Endothelial cell (in vitro differentiated cells): ENCODE measurements at places on chromosomes 5 and 9.
A peak's percentile ranks its signal among the peaks of the same experiment; 100 is the strongest.

GRCh38 chr5:1119312-1119831, 7.5 kb upstream of the SLC12A7 start:
- DNase-seq: no peak

- no peak for DNase-seq
These were observed 145.9 kb downstream of the GABRB2 start for GRCh38 chr5:161400583-161400982.

DNA sequence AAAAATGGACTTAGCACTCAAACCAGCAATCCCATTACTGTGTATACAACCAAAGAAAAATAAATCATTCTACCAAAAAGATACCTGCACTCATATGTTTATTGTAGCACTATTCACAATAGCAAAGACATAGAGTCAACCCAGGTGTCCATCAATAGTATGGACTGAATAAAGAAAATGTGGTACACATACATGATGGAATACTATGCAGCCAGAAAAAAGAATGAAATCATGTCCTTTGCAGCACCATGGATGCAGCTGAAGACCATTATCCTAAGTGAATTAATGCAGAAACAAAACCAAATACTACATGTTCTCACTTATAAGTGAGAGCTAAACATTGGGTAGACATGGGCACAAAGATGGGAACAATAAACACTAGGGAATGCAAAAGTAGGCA, 236.8 kb upstream of the POU5F2 start:
- no peak for DNase-seq

DNA sequence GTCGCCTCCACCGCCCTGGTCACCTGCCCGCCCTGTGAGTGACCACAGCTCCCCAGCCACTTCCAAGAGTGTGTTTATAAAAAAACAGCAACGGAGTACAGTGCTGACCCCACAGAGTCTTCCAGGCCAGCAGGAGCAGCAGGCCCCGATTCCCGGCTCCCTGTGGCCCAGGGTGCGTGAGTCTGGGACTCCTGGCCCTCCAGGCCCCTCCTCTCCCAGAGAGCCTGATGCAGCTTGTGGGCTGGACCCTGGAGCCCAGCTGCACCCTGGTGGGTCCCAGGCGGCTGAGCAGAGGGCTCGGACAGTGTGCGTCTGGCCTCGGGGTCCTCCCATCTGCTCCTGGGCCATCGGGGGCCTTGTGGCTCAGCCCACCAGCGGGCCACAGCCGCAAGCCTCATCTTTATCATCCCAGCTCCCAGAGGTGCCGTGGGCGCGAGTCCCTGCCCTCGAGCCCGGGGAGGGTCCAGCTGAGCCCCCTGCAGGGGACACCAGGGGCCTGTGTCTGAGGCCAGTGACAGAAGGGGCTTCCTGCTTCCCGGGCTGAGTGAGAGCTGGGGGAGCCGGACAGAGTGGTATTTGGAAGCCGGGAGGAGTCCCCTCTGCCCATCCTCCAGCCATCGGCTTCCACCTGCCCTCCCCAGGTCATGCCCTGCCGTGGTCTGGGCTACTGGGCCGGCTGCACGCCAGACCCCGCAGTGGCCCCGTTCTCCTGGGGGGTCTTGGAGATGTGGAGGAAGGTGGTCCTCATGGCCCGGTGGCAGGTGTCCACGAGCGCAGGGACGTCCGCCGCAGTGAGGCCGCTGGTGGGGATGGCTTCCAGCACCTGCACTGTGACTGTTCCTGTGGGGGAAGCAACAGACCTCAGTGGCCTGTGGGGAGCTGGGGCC, 10.6 kb downstream of the EGFL7 start:
- DNase-seq: peak; percentile 59

DNA sequence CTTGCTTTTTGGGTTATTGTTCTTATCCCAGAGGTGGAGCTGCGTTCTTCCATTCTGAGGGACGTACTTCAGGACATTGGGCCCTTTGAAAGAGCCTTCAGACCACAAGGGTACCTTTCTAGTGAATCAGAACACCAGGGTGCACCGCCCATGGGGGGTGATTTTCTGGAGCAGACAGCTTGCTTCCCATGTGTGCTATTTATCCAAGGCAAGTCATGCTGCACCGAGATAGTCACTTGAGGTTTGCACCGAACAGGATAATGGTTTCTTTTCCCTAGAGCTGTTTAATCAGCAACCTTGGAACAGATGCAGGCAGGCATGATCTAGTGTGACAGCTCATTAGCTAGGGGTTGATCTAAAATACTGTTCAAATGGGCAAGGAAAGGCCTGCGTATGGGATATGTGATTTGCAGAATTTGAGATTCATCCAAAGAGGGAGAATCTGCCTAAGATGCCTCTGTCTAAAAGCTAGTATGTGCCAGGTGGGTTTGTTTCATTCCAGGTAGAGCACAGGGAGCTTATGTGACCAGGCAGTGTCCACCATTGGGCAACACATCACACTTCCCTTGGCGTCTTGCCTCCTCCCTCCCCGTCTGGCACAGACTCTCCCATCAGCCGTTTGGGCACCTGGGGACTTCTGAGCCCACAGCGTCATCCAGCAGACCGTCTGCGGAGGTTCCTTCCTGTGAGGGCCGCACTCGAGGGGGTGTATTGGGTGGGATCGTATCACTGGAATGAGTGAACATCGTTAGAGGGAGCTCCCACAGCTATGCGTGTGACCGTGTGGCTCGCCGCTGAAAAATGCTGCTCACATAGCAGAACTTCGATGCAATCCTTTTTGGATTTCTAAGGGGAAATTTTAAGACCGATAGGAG, 23.0 kb downstream of the ABL1 start:
- no peak for DNase-seq

- no peak for DNase-seq
These were observed 11.7 kb downstream of the DNM1 start for GRCh38 chr9:128214571-128215490.

GRCh38 chr5:116650544-116650943, 75.9 kb upstream of the SEMA6A start:
- no peak for DNase-seq

DNA sequence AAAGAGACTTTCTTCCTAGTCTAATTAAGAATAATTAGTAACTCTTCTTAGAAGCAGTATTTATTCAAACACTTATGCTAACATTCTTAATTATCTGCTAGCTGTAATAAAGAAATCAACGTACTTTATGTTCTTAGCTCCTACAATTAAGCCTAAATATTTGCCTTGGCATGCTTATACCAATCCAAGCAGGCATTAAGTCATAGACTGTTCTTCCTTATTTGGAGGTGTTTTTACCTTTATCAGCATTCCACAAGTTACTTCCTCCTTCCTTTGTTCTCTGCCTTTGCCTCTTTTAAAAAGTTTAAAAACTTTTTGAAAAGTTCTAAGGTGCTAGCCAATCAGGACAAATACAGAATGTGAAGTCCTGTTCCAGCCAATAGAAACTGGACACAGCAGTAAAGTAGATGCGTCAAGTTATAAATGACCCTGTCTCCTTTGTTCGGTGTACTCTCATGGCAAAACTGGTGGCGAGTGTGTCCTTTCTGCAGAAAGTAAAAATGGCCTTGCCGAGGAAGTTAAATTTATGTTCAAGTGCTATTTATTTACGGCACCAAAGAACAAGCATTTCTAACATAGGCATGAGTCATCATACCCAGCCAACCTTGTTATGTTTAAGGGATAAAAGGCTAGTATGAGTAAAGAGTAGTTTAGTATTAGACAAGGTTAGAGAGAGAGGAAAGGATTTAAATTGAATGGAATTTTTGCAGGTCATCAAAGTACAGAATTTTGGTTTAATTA, 58.6 kb downstream of the GPBP1 start:
- no peak for DNase-seq

- DNase-seq: no peak
These were observed 98.0 kb downstream of the PLPPR1 start for GRCh38 chr9:101126556-101126955.

DNA sequence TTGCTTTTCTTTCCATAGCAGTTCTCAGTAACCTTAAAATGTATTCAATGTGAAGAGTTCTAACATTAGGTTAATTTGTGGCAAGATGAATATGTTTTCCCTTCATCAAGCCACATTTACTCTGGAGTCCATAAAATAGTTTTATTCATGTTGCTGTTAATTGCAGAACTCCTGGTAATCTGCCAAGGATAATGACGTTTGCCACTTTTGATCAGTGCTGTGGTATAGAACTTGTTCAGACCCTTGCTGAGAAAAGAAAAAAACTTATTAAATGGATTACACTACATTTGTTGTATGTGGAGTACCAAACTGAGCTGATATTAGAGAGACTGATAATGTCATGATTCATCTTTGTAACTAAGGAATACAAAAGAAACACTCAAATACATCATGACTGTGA, 212.4 kb upstream of the DMAC1 start:
- no peak for DNase-seq

GRCh38 chr5:5738797-5739489, 316.5 kb downstream of the ICE1 start:
- DNase-seq: no peak

DNA sequence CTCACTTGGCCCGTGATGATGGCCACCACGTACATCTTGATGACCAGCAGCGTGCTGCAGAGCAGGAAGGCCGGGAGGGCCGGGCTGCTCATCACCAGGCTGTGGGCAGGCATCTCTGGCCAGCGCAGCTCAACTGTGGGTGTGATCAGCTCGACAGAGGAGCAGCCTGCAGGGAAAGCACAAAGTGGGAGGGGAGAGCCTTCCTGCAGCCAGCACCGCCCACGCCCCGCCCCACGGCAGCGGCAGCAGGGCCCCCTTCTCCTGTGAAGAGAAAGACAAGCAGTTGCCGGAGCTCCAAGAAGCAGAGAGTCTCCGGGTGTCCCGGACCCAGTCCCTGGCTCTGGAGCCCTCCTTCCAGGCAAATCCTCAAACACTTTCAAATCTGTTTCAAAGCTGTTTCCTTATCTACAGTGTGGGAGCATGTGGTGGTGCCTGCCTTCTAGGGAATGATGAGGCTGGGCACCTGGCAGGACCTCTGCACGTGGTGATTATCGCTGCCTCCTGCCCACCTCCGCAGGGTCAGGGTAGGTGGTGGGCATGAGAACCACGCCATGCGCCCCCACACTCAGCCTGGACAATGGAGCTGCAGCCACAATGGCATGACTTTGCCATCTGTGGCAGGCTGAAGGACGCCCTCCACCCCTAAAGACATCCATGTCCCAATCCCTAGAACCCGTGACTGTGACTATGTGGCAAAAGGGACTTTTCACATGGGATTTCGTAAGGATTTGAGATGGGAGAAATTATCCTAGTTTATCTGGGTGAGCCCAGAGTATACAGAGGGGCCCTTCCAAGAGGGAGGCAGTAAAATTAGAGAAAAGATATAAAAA, at the start of gene PTGES:
TSS of gene PTGES (minus strand) at position 143 of the 830 bp plus-strand sequence. CDS start at position 113, 30 bp downstream.
- DNase-seq: peak; percentile 49

DNA sequence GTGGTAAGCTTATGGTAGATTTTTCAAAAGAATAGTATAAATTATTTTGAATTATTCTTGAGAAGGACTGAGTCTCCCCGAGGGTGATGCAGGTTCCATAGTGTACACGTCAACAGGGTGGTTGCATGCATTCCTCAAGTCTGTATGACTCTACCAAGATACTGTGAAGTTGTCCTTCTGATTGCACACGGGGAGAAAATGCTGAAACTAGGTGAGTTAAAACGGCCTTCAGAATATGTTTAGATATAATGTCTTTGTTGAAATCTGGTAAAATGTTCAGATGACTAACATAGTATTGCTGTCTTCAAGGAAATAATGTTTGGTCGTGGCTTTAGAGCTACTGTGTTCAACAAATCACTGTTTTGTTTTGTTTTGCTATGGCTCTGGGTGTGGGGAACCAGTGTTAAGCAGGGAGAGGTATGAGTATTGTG, 22.4 kb upstream of the TNFAIP8 start:
- no peak for DNase-seq

- DNase-seq: no peak
These were observed 315.8 kb upstream of the PDE4D start for GRCh38 chr5:60209146-60209840.

DNA sequence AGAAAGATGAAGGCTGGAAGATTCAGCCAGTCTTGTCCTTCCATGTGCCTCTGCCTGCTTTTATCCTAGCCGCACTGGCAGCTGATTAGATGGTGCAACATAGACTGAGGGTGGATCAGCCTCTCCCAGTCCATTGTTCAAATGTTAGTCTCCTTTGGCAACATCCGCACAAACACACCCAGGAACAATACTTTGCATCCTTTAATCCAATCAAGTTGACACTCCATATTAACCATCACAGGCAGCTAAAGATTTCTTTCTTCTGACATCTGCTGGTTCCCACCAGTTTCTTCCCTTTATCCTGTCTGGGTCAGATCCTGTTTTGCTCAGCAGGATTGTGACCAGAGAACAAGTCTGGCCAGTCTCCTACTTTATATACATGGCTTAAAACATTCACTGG, 276.5 kb upstream of the TYRP1 start:
- no peak for DNase-seq

DNA sequence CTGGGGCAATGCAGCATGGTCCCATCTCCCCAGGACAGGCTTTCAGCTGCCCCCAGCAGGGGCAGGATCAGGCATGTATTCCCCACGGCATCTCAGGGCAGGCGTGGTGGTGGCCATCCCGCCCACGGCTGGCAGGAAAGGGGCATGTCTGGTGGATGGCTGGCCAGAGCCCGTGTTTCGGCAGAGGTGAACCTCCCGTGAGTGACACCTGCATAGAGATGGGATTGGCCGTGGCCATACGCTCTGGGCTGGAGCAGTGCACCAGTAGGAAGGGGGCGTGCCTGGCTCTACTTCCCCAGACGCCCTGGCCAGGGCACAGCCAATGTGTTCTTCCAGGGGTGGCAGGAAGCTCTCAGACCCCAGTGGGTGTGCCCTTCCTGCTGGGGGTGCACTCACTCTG, 139.1 kb downstream of the ZNF354C start:
- DNase-seq: no peak

DNA sequence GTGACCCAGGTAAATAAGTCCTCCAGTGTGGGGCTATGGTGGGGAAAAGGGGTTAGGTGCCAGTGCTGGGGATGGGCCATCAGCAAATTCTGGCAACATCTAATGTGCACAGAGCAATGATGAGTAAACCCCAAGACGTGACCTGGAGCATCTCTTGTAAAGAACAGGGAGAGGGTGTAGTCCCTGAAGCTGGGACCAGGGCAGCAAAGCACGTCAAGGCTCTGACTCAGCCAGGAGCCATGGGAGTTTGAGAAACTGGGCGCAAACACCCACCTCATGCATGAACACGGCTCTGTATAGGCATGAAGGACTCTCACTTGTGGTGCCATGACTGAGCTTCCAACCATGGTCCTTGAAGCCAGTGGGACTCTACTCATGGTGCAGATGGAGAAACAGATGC, 51.8 kb downstream of the DUSP1 start:
- DNase-seq: no peak

- no peak for DNase-seq
These were observed 31.3 kb downstream of the TMEM174 start for GRCh38 chr5:73204332-73204731.

DNA sequence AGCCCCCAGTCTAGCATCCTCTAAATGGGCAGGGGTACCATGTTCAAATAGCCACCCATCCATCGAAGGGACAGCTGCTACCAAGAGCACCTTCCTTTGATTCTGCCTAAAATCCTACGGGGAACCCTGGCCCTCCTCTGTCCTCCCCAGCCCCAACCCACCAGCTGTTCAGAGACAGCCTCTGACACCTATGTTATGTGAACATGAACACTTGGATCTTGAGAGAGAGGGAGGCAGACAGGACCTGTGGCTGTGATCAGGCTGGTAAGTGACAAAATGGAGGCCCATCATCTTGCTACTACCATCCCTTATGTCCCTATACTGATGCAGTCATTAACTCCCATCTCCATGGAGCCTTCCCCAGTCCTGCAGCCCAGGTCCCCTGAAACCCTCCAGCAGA, 8.2 kb downstream of the SLC23A1 start:
- DNase-seq: no peak
